Vagina (tissue), 2 donors: ENCODE measurements at places on chromosomes 7 and 10. TPM values are rescaled to one million over a fixed set of nuclear protein-coding genes. Genes with fewer than 3 reads are reported as not detected.

DNA sequence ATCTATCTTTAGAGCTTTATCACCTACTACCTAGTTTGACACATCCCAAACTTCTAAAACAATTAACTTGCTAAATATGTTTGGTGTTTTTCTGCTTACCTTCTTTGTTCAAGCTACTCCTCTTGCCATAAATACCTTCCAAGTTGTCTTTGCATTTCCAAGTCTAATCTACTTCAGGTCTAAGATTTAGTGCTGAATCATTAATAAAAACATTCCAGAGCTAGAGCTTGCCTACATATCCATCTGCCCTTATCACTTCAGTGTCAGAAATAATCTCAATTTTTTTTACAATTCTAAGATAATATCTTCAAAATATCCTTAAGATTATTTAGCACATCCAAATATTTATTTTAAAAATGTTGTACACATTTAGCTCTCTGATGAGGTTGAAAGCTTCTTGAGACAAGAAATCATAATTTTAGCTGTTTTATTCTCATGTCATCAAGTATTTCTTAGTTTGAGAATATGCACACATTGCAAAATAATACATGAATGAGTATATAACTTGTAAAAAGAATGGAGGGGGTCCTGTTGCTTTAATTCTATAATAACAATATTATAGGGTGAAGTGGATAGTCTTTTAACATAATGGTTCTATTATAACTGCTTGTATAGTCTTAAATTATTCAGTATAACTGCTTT, 466.3 kb downstream of the SEMA3D start:
- no peaks in the 10 kb centered on the region for H3K4me1 ChIP-seq
- no peaks in the 10 kb centered on the region for H3K27me3 ChIP-seq
- no peaks in the 10 kb centered on the region for H3K36me3 ChIP-seq
- H3K4me3 ChIP-seq: no peak overlapping the region

GRCh38 chr7:44383566-44383965, 58.2 kb upstream of the CAMK2B start:
- H3K36me3 ChIP-seq: no peaks in the 10 kb centered on the region
- H3K27ac ChIP-seq: no peak overlapping the region
- no peak overlapping the region for H3K4me3 ChIP-seq
- no peaks in the 10 kb centered on the region for H3K4me1 ChIP-seq

The FAM237B gene
- not detected for total RNA-seq

The STRIP2 gene
- 0.49 TPM for total RNA-seq

The CFAP46 gene
- total RNA-seq: not detected

The CYP3A5 gene
- total RNA-seq: 80.3 TPM

DNA sequence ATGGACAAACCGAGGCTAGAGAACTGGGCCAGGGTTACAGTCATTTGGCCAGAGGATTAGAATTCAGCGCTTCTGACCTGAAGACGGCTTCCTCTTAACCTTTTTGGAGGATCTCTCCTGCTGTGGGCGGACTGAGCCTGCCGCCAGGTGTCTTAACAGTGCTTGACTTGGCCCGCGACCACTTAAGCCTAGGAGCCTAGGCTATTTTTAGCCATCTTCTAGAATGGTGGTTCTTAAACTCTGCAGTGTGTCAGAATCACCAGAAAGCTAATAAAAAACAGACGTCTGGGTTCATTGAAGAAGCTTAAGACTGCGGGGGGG, 722 bp downstream of the MDH2 start:
- peaks cover 66% of the 10 kb centered on the region for H3K4me1 ChIP-seq
- H3K36me3 ChIP-seq: no peaks in the 10 kb centered on the region
- no peaks in the 10 kb centered on the region for H3K27me3 ChIP-seq
- peak overlapping the region; percentile 97 for H3K4me3 ChIP-seq
- peak overlapping the region; percentile 84 for H3K27ac ChIP-seq

DNA sequence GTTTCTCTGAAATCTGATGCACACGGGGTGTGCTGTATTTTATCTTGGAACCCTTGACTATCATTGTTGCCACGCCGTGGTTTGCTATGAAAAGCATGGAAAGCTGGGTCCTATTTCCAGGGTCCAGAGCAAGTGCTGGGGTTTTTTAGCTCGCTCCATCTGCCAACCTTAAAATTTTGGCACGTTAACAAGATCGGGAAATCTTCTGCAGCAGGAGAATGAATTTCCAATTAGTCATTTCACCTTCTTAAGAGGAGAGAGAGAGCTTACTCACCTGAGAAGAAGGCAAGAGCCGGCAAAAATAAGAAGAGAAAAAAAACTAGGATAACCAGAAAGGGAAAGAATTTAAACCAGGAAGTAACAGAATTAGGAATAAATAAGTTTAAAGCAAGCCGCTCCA, 223.6 kb upstream of the CELF2 start:
- no peak for DNase-seq
- peaks cover 8% of the 10 kb centered on the region for H3K4me1 ChIP-seq
- no peak overlapping the region for H3K27ac ChIP-seq
- no peaks in the 10 kb centered on the region for H3K36me3 ChIP-seq
- H3K4me3 ChIP-seq: no peak overlapping the region
- H3K27me3 ChIP-seq: no peaks in the 10 kb centered on the region

DNA sequence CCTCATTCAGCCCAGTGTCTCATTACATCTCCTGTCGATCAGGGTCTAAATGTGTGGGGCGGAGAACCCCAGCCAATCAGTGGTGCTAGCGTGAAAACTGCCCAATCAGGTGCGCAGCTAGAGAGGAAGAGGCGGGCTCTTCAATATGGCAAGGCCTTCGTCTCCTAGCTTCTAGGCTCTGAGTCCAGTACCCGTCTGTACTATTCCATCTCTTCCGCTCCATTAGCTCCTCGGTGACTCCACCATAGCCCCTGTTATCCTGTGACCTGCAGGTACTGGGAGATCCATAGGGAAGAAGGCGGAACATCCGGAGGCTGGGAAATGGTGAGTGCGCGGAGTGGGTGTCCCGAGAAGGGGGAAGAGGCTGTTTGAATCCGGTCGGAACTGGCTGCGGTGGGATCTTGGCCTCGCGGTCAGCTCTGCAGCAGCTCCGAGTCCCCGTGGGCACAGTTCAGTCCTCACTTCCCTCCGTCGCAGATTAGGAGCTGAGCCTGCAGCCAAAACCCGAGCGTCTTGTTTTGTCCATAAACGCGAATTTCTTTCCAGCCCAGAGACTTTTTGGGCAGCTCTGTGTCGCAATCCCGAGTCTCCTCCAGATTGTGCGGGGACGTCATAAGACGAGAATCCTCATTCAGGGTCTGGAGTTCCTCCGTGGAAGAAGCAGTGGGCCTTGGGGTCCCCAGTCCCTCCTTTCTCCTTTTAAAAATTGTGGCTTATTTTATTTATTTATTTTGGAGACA, at the start of gene ZNF727:
Gene ZNF727 (plus strand): TSS at position 134 of the 740 bp plus-strand sequence. CDS start 188 bp downstream, at position 322.
- no peaks in the 10 kb centered on the region for H3K27me3 ChIP-seq
- H3K27ac ChIP-seq: peak within 1 kb of the TSS; percentile 77
- peaks cover 22% of the 10 kb centered on the region for H3K4me1 ChIP-seq
- no peak for DNase-seq
- no peaks in the 10 kb centered on the region for H3K36me3 ChIP-seq
- peak within 1 kb of the TSS; percentile 75 for H3K4me3 ChIP-seq

The SEPHS1 gene
- 26.8 TPM for total RNA-seq

The RBP4 gene
- total RNA-seq: 36.8 TPM

The POU6F2 gene
- total RNA-seq: not detected

- H3K4me1 ChIP-seq: no peaks in the 10 kb centered on the region
- H3K36me3 ChIP-seq: no peaks in the 10 kb centered on the region
- H3K27me3 ChIP-seq: no peaks in the 10 kb centered on the region
- H3K27ac ChIP-seq: no peak overlapping the region
These were observed 84.1 kb downstream of the DOCK4 start for GRCh38 chr7:112122144-112122543.

DNA sequence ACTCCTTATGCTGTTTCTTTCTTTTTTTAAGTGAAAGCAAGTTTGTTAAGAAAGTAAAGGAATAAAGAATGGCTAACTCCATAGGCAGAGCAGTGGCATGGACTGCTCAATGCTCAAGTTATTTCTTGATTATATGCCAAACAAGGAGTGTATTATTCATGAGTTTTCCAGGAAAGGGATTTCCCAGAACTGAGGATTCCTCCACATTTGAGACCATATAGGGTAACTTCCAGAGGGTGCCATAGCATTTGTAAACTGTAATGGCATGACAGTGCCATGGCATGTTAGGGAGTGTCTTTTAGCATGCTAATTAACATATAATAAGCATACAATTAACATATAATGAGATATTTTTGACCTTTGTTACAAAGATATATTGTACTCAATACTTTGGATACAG, 1034.5 kb upstream of the PHF14 start:
- DNase-seq: no peak
- no peaks in the 10 kb centered on the region for H3K36me3 ChIP-seq
- no peaks in the 10 kb centered on the region for H3K27me3 ChIP-seq
- H3K4me3 ChIP-seq: no peak overlapping the region
- H3K4me1 ChIP-seq: no peaks in the 10 kb centered on the region
- H3K27ac ChIP-seq: no peak overlapping the region

The MSMB gene
- not detected for total RNA-seq

DNA sequence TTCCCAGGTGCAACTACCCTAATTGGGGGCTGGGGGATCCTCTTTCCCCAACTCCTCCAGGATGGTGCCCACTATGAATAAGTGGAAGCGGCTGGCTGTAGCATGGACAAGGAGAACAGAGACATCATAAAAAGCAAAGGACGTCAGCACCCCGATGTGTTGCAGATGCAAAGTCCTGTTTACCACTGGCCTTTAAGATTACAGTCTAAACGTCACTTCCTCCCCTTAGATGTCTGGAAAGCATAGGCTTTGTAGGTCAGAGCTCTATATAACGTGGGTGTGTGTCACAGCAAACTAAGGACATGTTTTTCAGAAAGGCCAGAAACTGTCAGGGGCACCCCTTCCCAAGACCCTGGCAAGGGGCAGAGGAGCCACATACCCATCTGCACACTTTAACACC, 7.9 kb downstream of the COBL start:
- DNase-seq: no peak
- H3K27ac ChIP-seq: no peak overlapping the region
- no peaks in the 10 kb centered on the region for H3K36me3 ChIP-seq
- H3K27me3 ChIP-seq: no peaks in the 10 kb centered on the region
- no peak overlapping the region for H3K4me3 ChIP-seq

The PPP1R3C gene
- total RNA-seq: 26.3 TPM

The GLI3 gene
- 24.6 TPM for total RNA-seq

GRCh38 chr10:124318076-124318475, 100.6 kb downstream of the OAT start:
- H3K4me3 ChIP-seq: no peak overlapping the region
- no peak overlapping the region for H3K27ac ChIP-seq

The AKR1E2 gene
- 3.7 TPM for total RNA-seq

DNA sequence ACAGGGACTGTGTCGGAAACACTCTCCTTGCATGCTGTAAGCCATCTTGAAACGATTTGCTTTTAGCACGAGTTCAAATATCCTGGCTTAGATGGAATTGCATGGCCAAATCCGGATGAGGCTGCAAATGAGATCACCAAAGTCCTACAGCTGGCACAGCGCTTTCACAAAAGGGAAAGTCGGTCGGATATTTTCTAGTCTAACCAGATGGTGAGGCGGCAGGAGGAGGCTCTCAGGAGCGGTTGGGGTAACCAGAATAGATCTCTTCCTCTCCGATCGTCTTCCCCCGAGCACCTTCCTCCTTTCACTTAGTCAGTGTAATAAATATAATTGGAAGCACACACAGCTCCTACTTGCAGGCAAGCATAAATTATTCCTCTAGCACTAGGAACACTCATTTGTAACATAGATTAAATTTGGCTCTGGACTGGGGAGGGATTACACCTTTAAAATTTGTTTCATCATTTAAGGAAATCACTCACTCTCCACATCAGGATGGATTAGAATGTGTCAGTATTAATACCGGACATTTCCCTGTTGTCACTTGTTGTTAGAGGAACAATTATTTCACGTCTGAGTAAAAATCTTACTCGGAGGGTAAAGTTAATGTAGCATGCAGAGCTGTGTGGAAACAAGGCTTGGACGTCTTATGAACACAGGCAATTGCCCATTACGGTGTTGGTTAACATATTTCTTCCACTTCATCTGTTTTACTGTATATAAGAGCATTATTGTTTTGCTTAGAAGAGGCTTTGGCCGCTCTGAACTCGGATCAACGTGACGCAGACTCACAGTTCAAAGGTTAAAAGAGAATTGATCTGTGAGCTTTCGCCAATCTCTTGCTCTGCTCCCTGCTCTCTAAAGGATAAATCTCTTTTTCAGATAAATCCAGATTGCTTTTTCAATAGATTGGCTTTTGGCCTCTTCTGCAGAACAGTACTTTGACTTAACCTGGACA, 857.9 kb downstream of the TYW1 start:
- H3K4me3 ChIP-seq: no peak overlapping the region
- no peak for DNase-seq
- H3K27ac ChIP-seq: no peak overlapping the region
- no peaks in the 10 kb centered on the region for H3K27me3 ChIP-seq

DNA sequence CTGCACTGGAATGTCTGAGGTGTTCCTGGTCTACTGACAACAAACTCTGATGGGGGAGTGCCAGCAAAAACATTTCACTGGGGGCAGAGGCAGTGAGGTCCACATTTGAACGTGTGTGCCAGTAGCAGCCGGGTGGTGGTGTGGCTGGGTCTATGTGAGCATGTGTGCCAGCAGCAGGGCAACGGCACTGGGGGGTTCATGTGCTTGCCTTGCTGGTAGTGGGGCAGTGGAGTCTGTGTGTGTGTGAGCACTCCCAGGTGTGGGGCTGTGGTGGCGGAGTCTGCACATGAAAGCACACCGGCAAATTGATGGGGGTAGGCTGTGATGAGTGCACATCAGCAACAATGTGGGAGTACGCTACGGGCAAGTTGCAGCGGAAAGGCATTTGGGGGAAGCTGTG, 49.4 kb upstream of the SORCS1 start:
- no peaks in the 10 kb centered on the region for H3K4me1 ChIP-seq
- DNase-seq: no peak
- H3K27ac ChIP-seq: no peak overlapping the region
- H3K4me3 ChIP-seq: no peak overlapping the region
- no peaks in the 10 kb centered on the region for H3K36me3 ChIP-seq

GRCh38 chr7:48249166-48249565, 77.9 kb downstream of the ABCA13 start:
- no peaks in the 10 kb centered on the region for H3K27me3 ChIP-seq
- no peak for DNase-seq
- H3K36me3 ChIP-seq: no peaks in the 10 kb centered on the region
- H3K4me1 ChIP-seq: no peaks in the 10 kb centered on the region
- H3K4me3 ChIP-seq: no peak overlapping the region
- H3K27ac ChIP-seq: no peak overlapping the region

GRCh38 chr7:2830609-2831376, 13.3 kb downstream of the GNA12 start:
- H3K27me3 ChIP-seq: no peaks in the 10 kb centered on the region
- no peak overlapping the region for H3K4me3 ChIP-seq
- peaks cover 16% of the 10 kb centered on the region for H3K4me1 ChIP-seq

DNA sequence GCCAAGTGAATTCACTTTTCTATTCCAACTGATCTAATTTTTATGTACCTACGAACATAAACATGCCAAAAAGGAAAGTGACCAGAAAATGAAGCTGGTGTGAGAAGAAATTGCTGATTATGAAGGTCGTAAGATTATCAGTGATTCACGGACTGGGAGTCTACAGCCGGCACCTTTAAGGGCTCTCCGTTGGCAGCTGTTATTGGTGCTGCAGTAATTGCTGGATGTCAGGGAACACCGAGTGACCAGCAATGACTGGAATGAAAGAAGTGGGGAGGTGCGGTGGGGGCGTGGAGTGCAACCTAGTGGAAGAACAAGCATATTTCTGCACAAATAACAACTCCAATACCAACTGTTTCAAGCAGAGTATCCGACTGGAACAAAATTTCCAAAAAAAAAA, 109.8 kb upstream of the TARP start:
- H3K27me3 ChIP-seq: no peaks in the 10 kb centered on the region
- DNase-seq: no peak
- H3K36me3 ChIP-seq: no peaks in the 10 kb centered on the region
- H3K27ac ChIP-seq: no peak overlapping the region

GRCh38 chr7:26930201-26930600, 65.8 kb upstream of the SKAP2 start:
- DNase-seq: no peak
- no peaks in the 10 kb centered on the region for H3K27me3 ChIP-seq
- H3K4me3 ChIP-seq: no peak overlapping the region
- no peak overlapping the region for H3K27ac ChIP-seq

The GALNT11 gene
- total RNA-seq: 46.9 TPM

The SFTPA2 gene
- 0.74 TPM for total RNA-seq
